ENCODE measurements at places on chromosomes 3 and 15. TPM values are rescaled to one million over a fixed set of nuclear protein-coding genes. Genes with fewer than 3 reads are reported as not detected.

DNA sequence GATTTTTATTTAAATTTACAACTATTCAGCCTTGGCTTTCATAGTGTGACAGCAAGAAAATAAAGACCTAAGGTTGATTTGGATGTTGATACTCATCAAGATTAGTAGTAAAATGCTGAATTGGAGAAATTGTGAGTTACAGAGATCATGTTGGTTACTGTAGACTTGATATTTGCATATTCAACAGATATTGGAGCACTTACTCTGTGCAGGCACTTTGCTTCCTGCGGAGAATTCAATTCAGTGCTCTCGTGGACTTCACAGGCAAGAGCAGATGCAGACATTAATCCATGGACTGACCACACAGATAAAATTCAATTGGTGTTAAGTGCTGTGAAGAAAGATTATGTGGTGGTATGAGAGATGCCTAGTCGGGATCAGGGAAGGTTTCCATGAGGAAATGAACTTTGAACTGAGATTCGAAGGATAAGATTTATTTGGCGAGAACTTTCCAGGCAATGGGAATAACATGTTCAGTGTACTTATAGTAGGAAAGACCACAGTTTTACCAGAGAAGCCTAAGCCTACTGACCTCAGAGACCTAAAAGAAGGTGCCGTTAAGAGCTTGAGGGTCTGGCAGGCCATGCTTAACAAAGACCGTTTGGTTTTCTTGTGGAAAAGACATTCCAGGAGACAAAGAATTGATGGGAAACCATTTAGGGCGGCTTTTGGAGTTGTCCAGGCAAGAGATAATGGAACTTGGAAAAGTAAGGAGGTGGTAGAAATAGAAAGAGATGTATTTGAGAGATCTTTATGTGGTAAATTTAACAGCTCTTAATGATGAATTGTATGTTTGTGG, 4.3 kb downstream of the SELENOT start:
- no peak overlapping the region for H3K27ac ChIP-seq
- H3K4me3 ChIP-seq: no peak overlapping the region

DNA sequence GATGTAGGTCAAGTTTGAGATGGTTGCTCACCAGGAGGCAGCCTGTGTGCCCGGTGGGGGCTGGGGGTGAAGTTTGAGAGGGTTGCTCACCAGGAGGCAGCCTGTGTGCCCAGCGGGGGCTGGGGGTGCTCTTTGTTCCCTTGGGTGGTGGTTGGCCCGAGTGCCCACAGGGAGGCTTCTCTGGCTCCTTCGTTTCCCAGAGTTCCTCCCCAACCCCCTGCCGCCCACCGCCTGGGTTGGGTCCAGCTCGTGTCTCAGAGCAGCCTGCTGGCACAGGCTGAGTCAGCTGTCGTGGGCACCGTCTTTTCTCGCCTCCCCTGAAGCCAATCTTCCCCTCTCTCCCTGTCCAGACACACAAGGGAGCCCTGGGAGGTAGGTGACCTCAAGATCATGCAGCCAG, 3.1 kb downstream of the APBA2 start:
- no peaks in the 10 kb centered on the region for H3K27me3 ChIP-seq
- H3K36me3 ChIP-seq: peaks cover 8% of the 10 kb centered on the region
- peak overlapping the region; percentile 98 for H3K27ac ChIP-seq

GRCh38 chr15:85010386-85011159, 28.9 kb downstream of the PDE8A start:
- H3K36me3 ChIP-seq: peaks cover 3% of the 10 kb centered on the region
- DNase-seq: no peak
- H3K27ac ChIP-seq: no peak overlapping the region

DNA sequence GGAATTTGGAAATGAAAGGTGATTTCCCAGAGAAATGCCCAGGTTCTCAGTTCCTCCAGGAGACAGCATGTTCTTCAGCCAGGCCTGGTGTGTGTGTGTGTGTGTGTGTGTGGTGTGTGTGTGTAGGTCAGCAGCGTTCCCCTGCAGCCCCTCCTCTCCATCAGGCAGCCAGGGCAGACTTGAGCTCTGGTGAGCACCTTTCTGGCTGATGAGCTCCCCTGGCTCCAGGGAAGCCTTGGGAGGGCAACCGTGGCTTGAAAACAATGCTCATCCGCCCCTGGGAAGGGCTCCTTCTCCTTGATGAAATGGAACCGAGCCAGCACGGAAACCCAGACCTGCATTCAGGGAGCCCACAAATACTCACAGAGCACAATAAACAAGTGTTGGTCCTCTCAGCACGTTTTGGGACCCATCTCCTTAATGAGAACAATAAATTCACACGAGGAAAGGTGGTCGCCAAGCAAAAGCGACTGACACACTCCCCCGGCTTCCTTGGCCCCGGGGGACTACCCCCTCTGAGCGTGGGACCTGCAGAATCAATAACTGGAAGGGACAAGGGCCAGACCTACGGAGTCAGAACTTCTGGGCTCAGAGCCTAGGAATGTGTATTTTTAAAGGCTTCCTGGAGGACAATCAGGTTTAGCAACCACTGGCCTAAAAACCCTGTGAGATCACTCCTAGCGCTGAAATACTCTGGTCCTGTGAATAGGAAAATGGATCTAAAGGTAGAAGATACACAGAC, 38.6 kb upstream of the HES1 start:
- no peak overlapping the region for H3K27ac ChIP-seq

DNA sequence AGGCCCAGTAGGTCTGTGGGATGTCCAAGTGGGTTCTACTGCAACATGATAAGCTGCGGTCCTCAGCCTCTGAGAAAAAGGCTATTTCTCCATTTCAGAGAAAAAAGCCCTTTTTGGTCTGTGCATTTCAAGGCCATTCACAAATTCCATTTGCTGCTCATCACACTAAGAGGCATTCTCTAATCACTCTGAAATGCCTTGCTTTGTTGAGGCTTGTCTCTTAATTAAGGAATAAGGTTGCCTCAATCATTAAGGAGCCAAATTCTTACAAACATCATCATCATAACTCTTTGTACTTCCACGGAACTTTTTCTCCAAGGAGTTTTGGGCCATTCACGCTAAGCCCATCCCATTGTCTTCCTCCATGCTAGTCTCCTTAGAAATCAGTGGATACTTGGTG, 74.4 kb downstream of the BOC start:
- DNase-seq: no peak
- no peaks in the 10 kb centered on the region for H3K27me3 ChIP-seq
- no peak overlapping the region for H3K4me3 ChIP-seq
- H3K4me1 ChIP-seq: no peaks in the 10 kb centered on the region
- H3K36me3 ChIP-seq: no peaks in the 10 kb centered on the region

GRCh38 chr15:58584789-58585461, 153.1 kb downstream of the LIPC start:
- peaks cover 4% of the 10 kb centered on the region for H3K36me3 ChIP-seq
- H3K4me3 ChIP-seq: no peak overlapping the region
- no peak for DNase-seq
- peaks cover 4% of the 10 kb centered on the region for H3K27me3 ChIP-seq
- H3K27ac ChIP-seq: no peak overlapping the region
- H3K4me1 ChIP-seq: peaks cover 18% of the 10 kb centered on the region

- H3K27me3 ChIP-seq: no peaks in the 10 kb centered on the region
- H3K4me3 ChIP-seq: peak within 1 kb of the TSS; percentile 86
- H3K36me3 ChIP-seq: peaks cover 17% of the 10 kb centered on the region
- peak; percentile 81 for DNase-seq
- H3K4me1 ChIP-seq: peaks cover 35% of the 10 kb centered on the region
- peak within 1 kb of the TSS; percentile 86 for H3K27ac ChIP-seq
Observed at GRCh38 chr15:88894819-88895767, at the start of gene HAPLN3. HAPLN3 (minus strand) TSS chr15:88895544; CDS start chr15:88887298, 8,246 bp downstream.

DNA sequence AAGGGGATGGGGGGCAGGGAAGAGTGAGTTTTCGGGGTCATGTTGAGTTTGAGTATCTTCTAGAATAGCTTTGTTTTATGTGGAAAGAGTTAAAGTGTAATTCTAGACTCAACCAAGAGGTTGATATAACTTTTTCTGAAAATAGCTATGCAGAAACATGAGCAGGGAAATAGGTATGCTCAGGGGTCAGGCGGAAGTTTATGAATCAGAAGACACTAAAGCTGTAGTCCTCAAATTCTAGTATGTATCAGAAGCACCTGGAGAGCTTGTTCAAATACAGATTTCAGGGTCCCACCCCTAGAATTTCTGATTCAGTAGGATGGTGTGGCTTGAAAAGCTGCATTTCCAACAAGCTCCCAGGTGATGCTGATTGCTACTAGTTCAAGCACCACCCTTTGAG, 37.6 kb upstream of the UBE2E2 start:
- no peak overlapping the region for H3K27ac ChIP-seq
- H3K4me1 ChIP-seq: peaks cover 5% of the 10 kb centered on the region
- DNase-seq: no peak
- H3K27me3 ChIP-seq: peaks cover 14% of the 10 kb centered on the region
- H3K36me3 ChIP-seq: peaks cover 6% of the 10 kb centered on the region
- no peak overlapping the region for H3K4me3 ChIP-seq

GRCh38 chr15:56732135-56732885, 999 bp downstream of the ZNF280D start:
- H3K27ac ChIP-seq: peak overlapping the region; percentile 98
- H3K4me3 ChIP-seq: peak overlapping the region; percentile 97
- H3K27me3 ChIP-seq: no peaks in the 10 kb centered on the region
- peaks cover 37% of the 10 kb centered on the region for H3K4me1 ChIP-seq
- no peak for DNase-seq
- H3K36me3 ChIP-seq: peaks cover 40% of the 10 kb centered on the region

GRCh38 chr3:185956244-185956643, 18.4 kb upstream of the TRA2B start:
- no peaks in the 10 kb centered on the region for H3K27me3 ChIP-seq
- DNase-seq: no peak
- H3K36me3 ChIP-seq: no peaks in the 10 kb centered on the region
- no peak overlapping the region for H3K4me3 ChIP-seq

Gene GOLGA6B
- total RNA-seq: not detected

Gene TBCCD1
- total RNA-seq: 12.7 TPM

Gene CCDC33
- total RNA-seq: not detected

Gene SPESP1
- 1.4 TPM for total RNA-seq

All from activated naive CD8-positive, alpha-beta T cell treated with anti-CD3 and anti-CD28 coated beads for 36 hours (primary cell).